ENCODE measurements at places on chromosomes 1 and 21.

DNA sequence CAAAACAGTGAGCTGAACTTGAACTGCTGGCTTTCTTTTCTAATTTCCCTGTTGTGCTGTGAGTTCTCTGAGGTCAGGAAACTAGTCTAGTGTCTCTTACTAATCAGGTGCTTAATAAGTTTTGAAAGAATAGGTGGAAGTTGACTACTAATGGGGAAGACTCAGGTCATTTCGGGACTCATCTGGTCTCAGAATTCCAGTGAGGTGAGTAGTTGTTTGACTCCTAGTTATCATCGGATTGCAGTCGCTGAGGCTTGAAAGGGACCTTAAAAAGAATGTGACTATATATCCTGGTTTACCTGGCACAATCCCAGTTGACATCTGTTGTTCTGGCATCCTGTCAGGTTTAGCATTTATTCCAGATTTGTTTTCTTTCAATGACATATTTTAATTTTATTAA lies 81.4 kb upstream of the SPAG17 start:
- DNase-seq: no peak

DNA sequence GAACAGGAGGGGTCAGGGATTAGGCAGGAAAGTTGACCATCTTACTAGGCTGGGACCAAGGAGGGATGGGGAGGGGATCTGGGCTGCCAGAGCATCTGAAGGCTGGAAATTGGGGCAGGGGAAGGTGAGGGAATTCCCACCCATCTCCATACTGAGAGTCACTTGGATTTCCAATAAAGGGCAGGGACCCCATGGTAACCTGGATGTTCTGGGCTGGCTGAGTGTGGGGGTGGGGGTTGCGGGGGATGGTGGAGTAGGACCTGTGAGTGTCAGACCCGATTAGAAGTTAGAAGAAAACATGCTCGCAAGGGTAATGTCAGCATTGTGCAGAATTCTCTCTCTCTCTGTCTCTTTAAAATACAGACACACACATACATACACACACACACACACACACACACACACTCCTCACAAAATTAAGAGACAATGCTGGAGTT lies 40.0 kb upstream of the EPS15 start:
- DNase-seq: no peak

- no peak for DNase-seq
Measured at GRCh38 chr1:3403388-3404231, 50.9 kb upstream of the ARHGEF16 start.

DNA sequence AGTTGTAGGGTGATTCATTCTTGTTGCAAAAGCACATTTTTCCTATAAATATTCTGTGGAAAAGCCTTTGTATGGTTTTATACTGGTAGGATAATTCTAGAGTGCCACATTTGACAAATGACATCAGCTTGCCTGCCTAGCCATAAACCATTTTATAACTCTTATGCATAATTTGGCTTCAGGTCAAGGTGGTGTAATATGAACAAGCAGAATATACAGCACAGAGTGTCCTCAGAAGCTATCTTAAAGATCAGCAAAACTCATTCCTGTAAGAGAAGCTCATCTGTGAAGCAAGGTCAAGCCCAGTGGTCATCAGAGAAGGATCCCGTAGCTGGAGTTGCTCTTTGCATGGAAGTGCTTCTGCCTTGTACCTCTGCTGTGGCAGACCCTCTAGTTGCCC lies 24.0 kb upstream of the C1orf21 start:
- DNase-seq: no peak

- no peak for DNase-seq
Measured at GRCh38 chr1:205111354-205111753, 10.4 kb downstream of the RBBP5 start.

GRCh38 chr1:232613752-232614381 lies 16.1 kb downstream of the SIPA1L2 start:
- DNase-seq: no peak

- no peak for DNase-seq
Measured at GRCh38 chr1:201724039-201724765, 104.8 kb upstream of the IPO9 start.

DNA sequence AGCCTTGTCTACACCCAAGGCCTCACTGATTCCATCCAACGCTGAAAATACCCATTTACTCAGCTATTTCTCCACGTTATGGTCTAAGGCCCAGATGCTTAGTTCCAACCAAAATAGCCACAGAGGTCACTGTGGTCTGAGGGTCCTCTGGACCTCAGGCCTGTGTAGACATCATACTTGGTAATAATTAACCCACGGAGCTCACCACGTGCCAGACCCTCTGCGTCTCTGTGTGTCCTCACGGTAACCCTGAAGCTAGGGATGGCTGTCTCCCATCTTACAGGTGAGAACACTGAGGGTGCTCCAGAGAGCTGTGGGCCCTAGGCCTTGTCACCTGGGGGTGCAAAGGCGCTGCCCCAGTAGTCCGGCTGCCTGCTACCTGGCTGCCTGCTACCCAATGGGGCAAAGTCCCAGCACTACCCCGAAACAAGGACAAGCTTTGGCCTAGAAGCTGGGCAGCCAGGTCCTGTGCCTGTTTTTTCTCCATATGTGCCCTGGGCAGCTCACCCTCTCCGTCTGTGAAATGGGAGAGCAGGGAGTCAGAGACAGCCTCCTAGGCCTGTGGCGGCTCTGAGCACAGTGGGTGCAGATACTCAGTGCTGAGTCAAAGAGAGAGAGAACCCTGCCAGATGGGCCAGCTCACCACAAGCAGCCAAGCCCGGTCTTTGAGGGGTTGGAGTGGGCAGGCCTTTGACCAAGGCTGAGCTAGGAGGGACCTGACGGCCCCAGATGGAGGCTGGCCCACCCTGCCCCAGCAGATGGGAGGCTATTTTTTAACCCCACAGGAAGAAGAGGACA lies 17.0 kb upstream of the RUNX3 start:
- no peak for DNase-seq

- DNase-seq: no peak
Measured at GRCh38 chr21:45417256-45417950, 12.4 kb downstream of the COL18A1 start.

DNA sequence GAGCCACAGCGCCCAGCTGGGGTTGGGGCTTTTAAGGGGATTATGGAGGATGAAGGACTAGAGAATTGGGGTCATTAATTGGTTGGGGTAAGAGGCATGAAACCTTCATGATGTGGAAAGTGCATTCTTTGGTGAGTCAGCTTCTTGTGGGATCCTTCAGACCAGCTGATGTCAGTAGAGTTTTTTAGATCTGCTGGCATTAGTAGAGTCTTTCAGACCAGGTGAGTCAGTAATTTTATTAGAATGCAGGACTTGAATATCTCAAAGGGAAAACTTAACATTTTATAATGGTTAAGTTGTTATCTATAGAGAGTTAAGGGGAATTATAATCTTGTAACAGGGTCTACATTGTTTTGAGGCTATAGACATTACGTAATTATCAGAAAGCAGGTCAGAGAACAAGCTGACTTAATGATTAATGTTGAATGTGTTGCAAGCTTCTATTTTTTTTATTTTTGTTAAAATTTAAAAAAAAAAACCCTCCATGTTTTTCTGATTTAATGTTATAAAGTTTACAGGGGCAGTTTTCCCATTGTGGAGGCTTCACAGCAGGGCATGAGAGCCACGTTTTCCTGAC lies 160.9 kb upstream of the FMN2 start:
- no peak for DNase-seq

GRCh38 chr1:54475946-54476516 lies 69.8 kb upstream of the SSBP3 start:
- peak; percentile 45 for DNase-seq

DNA sequence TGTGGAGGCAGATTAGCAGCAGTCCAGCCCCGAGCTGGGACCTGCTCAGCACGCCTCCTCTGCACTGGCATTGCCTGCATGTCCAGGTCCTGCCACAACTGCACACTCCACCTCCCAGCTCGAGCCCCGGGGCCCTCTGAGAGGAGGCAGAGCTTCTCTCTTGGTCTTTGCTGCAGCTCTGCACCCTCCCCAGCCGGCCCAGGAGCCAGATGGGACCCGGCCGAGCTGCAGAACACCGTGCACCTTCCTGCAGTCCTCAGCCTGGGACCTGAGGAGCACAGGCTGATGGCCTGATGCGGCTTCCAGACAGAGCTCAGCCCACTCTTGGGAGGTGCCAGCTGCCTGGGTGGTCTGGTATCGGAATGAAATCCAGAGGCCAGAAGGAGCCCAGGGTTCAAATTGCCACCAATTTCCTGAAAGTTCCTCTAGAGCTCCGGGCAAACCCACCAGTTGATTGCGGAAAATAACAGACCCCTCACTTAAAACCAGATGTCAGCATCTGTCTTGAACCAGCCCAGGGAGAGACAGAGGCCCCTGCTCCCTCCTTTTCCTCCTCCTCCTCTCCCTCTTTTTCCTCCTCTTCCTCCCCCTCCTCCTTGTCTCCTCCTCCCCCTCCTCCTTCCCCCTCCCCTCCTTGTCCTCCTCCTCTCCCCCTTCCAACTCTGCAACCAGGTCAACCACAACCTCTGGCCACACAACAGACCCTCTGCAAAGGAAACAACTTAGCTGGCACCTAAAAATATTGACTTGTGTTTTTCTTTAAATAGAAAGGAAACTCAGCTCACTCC lies 10.6 kb upstream of the SPSB1 start:
- no peak for DNase-seq

GRCh38 chr1:156097499-156098178 lies 15.4 kb upstream of the MEX3A start:
- no peak for DNase-seq

DNA sequence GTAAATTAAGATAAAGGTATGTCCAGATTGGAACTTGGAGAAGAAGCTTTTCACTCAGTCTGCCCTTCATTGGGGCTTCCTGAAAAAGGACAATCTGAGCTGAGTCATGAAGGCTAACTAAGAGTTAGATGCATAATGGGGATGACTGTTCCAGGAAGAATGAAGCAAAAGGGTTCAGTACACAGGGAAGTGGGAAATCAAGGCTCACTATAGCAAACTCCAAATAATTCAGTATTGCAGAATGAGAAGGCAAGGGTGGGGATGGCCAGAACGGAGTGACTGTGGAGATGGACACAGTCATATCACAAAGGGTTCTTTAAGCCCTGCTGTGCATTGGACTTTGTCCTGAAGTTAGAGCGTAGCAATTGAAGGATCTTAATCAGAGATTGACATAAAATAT lies 158.3 kb downstream of the FGGY start:
- no peak for DNase-seq

DNA sequence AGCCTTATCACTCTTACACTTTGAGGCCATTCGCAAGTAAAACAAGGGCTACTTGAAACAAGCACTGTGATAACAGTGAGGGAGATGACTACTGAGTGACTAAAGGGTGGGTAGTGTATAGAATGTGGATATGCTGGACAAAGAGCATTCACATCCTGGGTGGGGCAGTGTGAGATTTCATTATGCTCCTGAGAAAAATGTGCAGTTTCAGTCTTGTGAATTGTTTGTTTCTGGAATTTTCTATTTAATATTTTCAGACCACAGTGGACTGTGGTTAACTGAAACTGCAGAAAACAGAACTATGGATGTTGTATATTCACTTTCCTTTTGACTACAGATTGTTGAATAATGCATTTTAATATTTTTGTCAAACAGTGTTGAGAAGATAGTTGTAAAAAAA lies 25.1 kb upstream of the B3GALT2 start:
- DNase-seq: no peak

GRCh38 chr1:58824753-58825389 lies 41.0 kb upstream of the JUN start:
- DNase-seq: peak; percentile 37
